Activated CD4-positive, alpha-beta T cell treated with anti-CD3 and anti-CD28 coated beads, Interleukin-10, Interleukin-2, amounts not matched to agents 100 ng/mL and 50 ng/mL, durations not matched to agents 16 hours and 8 hours (primary cell): ENCODE measurements at places on chromosomes 2 and 18.

DNA sequence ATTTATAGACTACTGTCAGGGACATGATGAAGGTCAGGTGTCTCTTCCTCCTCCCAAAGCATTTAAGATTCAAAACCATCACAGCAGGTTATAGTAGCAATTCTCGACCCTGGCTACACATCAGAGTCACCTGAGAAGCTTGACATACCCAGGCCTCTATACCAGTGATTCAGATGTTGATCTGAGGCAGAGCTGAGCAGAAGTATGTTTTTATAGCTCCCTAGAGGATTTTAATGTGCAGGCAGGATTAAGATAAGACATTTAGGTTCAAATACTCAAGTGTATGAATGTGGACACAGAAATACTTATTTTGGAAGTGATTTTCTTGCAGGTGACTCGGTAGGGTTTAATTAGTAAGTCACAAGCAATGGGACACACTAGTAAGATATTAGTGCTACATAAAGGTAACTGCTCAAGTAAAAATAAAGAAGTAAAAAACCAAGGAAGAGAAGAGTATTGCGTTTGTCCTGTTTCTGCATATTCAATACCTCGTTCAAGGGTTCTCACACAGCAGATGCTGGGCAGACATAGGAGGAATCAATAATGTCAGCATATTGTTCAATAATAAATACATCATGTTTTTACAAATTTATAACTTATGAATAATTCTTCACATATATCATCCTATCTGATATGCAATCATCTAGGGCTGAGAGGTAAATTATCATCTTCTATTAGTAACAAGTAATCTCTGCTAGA lies 7.0 kb downstream of the GCFC2 start:
- no peak for DNase-seq

DNA sequence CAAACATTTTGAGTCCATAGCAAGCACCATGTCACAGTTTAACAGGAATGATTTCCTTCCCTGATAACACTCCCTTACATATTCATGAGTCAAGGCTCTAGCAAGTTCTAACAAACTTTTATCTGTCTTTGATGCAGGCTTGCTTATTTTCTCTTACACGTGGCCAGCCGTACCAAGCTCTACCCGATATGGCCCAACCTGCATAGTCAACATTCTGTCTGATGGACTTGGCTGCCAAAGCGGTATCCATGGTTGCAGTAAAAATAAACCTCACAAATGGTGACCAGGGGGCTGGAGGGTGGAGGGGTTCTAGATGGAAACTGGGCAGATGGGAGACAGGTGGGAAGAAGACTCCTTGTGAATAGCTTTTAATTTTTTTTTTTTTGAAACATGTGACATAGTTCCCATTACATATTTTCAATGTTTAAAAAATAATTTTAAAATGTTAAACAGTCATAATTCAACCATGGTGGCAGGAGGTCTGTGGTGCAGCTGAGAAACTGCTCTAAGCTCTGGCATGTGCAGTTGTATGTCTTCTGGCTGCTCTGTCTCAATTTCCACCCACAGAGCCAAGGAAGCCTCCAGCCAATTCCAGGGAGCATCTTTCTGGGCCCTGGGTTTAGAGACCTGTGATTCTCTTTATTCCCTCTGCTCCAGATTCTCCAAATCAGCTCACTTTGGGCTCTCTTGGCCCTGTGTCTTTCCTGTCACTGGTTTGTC lies 20.7 kb upstream of the CXCR1 start:
- DNase-seq, result no peak

GRCh38 chr2:50620783-50621182 lies 411.1 kb downstream of the NRXN1 start:
- no peak for DNase-seq

- DNase-seq, result no peak
These were observed 61.9 kb upstream of the ALPP start for GRCh38 chr2:232316461-232317330.

DNA sequence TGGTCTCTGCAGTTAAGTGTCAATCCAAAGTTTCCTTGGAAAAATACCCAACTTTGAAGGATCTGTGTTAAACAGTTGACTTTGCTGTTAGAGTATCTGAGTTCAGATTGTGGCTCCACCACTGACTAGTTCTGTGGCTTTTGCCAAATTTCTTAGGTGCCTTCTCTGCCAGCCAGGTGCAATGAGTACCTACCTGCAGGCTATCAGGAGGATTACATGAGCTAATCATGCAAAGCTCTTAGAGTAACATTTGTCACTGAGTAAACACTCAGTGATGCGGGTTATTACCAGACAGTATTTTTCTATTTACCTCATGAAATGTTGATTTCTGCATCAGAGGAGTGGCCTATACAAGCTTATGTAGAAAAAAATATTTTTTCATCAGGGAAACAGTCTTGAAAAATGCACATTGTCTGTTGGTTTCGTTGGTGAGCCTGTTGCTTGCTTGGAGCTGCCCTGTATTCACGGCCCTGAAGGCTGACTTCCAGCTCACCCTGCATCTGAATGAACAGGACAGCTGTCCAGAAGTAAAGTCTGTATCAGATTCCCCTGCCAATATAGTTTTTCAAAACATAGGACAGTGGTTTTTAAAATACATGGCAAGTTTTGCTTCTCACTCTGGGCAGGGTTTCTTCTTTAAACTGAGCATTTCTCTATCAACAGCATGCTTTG lies 235.1 kb downstream of the CDCA7 start:
- no peak for DNase-seq

DNA sequence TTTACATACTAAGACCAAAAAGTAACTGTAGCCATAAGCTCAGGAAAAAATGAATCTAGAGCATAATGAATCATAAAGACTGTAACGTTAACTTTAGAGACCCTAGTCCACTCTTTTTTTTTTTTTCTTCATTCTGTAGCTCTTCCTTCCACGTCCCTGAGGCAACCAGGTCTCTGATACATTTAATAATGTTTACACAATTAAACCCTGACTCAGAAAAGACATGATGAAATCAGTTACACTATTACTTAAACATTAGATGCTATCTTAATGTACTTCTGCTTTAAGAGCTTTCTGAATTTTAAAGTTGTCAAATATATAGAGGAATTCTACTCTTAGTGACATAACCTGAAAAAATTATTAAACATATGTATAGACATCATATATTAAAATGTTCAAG lies 1121.5 kb upstream of the DDX18 start:
- no peak for DNase-seq

DNA sequence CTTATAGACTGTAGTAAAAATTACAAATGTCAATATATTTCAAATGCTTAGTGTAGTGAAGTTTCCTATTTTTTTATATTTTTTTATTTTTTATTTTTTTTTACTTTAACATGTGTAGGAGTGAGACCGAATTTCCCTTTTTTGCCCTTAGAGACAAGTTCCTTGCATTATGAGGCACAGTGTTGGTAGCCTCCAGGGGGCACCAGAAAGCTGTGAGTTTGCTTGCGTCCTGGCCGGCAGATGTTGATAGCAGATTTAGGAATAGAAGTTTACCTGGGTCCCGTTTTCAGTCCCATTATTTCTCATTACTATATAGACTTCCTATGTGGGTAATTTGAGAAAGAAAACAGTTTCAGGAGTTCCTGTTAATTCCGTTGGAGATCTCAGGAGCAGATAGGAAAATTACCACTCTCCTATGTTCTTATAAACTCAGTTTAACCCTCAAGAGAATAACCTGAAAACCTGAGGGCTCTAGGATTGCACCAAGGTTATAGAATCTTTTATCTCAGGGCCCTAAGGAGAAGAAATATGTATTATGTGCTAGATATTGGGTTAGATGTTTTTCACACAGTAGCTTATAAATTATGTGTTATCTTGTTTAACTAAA lies 157.5 kb upstream of the SESTD1 start:
- DNase-seq, result peak; percentile 48

DNA sequence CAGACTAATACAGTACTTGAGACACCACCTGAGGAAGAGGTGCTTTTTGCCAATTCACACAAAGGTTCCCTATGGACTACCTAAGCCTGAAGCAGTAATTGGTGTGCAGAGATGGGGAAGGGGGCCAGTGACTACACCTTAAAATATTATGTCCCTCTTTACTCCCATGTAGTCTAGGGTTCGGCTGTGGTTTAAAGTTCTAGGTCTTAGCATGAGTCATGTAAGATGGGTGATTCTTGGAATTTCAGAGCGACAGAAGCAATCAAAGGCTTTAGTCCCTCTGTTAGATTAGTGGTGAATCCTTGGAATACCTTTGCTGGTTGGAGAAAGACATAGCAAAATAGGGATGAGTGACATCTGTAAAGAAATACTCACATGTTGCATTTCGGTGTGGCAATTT lies 14.3 kb upstream of the CCDC85A start:
- DNase-seq, result no peak

DNA sequence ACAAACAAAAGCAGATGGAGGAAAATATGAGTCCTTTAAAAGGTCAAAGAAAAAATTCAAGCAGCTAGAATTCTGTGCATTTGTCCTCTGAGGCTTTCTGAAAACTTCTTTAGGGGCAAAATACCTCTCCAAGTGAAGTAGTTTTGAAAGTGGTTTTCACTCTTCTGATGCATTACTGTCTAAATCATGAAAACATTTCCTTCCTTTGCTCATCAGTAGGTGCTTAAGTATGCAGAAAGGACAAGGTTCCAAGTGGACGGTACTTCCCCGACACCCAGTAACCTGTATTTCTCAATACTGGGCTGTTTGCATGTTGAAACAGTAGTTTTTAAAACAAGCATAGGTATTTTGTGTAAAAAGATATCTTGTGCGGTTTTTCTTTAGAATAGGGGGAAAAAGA lies 189.1 kb upstream of the ERBB4 start:
- DNase-seq, result peak; percentile 42

DNA sequence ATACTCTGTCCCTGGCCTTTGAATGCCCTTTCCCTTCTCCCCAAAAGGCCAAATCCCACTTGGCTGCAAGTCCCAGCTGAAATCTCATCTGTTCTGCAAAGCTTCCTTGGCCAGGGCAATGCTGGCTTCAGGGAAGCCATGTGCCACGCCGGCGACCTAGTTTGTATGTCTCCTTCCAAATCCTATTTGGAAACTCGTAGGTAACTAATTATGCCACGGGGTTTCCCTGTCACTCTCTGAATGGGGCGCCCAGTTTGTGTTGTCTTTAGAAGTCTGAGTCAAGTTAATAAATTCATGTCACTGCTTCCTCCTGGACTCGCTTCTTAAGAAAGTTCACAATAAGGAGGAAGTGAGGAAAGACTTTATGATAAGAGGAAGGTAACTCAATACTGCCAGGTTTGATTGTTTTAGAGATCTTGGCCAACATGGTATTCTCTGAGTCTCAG lies 19.1 kb downstream of the FHL2 start:
- DNase-seq, result no peak

GRCh38 chr18:29063346-29063745 lies 886.4 kb upstream of the CDH2 start:
- DNase-seq, result no peak

DNA sequence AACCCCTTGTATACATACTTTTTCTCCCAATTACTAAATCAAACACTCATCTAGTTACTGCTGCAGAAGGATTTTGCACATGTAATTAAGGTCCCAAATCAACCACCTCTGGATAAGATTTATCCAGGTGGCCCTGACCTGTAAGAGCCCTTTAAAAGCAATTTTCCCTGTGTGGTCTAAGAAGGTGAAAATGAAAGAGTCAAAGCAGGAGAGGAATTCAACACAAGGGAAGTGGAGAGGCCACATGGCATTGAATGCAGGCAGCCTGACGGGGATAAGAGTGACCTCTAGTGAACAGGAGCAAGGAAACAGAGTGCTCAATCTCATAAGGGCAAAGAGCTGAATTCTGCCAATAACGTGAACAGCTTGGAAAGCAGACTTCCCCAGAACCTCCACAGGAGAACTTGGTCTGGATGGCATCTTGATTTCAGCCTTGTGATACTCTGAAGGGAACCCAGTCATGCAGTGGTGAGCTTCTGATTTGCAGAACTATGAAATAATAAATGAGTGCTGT lies 27.2 kb downstream of the PPP3R1 start:
- peak; percentile 37 for DNase-seq

DNA sequence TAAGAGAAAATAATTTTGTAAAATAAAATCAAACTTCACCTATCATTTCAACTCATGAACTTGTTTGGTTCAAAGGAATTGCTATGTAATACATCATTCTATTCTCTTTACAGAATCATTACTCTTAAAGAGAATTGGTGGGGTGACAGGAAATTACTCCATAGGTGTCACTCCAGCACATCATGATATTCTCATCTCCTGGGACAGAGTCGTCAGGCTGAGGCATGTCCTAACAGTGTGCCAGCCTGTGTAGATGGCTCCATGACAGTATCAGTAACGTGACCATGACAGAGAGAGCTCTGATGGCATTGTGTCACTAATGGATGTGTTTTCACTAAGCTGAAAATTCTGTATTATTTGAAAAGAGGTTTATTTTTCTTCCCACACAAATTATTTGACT lies 13.9 kb downstream of the SPATS2L start:
- DNase-seq, result no peak
